ENCODE measurements at places on chromosomes 2 and 18.

- no peak for DNase-seq
Observed at GRCh38 chr2:144560251-144560650, 40.3 kb upstream of the ZEB2 start.

DNA sequence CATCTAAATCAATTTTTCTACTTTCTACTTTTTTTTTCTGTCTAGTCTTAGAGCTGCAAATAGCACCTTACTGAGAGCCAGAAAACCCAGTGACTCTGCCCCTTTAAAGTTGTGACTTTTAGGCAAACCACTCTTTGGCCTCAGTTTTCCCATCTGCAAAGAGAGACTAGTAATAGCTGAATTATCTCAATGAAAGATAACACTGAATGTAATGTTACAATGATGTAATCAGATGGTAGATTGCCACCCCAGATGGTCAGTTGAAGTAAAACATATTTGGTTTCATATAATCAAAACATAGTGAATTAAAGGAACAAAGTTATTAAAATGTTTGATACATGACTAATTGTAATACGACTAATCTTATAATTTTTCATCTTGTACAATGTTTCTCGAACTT is 5.0 kb upstream of the APCDD1 start:
- DNase-seq: no peak

DNA sequence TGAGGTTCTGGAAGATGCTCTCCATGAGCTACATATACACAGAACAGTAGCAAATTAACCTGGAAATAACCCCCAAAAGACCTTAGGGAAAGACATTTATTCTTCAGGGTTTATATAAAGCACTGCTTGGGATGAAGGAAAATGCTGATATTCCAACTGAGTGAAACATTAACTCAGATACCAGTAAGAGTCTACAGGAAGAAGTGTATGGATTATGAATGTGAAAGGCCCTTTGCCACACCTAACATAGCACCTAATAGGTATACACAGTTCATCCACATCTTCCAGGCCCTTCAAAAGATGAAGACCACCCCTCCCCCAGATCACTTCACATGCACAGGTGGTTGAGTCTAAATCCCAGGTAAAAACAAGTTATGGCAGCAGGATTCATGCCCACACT is 50.4 kb downstream of the MYO5B start:
- DNase-seq: no peak

- no peak for DNase-seq
Observed at GRCh38 chr2:228059735-228060134, 121.8 kb downstream of the SPHKAP start.

GRCh38 chr2:22481486-22482259 is 903.3 kb upstream of the KLHL29 start:
- DNase-seq: no peak

GRCh38 chr2:219178377-219179175 is 501 bp downstream of the RETREG2 start:
- DNase-seq: peak; percentile 52

- no peak for DNase-seq
Observed at GRCh38 chr2:210662560-210662959, 106.2 kb downstream of the CPS1 start.

DNA sequence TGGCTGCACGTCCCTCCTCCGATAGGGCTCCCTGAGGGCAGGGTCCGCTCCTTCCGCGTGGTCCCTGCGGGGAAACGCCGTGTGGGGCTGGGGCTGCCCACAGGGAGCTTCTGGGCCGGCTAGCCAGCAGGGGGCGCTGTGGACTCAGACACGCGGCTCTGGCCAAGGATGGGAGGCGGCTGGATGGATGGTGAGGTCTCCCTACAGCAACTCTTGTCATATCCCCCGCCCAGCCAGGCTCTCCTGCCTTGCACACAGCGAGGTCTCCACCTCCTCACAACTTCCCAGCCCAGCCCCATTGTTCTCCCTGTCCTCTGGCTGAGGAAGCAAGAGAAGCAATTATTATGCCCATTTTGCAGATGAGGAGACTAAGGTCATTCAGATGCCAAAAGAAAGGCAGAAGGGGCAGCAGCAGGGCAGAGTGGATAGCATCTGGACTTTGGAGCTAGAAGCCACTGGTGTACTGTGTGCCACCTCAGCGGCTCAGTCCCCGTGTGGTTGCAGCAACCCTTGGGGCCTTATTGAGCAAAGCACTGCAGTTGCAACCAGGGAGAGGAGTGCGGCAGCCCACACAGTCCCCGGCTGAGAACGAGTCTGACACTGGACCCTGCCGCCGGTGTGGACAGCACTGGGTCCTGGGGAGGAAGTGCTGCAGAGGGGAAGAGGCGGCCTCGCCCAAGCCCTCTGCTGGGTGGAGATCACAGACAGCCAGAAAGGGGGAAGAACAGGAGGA is 99.0 kb downstream of the ZFP36L2 start:
- DNase-seq: no peak

- DNase-seq: no peak
Observed at GRCh38 chr2:169080250-169081069, 11.1 kb downstream of the DHRS9 start.
